CD8-positive, alpha-beta T cell (primary cell): ENCODE measurements at places on chromosomes 7 and 10.

- DNase-seq, result no peak
Observed at GRCh38 chr7:115975766-115976165, 54.8 kb downstream of the TFEC start.

DNA sequence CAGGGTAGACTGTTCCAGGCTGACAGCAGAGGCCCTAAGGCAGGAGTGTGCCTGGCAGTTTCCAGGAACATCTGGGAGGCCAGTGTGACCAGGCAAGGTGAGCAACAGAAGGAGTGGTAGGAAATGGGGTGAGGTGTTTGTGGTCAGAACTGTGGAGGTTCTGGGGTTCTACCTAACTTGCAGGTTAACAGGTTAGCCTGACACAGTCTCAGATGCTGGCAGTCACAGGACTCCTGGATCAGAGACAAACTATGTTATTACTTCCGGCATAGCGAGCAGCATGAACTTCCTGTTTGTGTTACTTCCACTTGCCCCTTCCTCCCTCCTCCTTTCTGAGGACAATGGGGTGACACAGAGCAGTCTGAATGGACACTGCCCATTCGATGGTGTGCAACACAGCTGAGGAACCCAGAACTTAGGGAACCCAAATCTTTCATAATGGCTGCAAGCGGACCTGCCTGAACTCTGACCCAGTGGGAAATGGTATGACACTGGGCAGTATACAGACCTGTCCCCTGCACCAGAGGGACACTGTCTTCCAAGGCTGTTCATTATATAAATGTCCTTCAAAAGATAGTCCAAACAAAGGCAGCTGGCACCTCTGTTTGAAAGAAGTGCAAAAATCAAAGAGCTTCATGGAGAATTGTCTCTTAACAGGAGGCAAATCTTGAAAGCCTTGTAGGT lies 3.9 kb upstream of the SAR1A start:
- DNase-seq, result no peak

- no peak for DNase-seq
Observed at GRCh38 chr7:151087245-151088018, 1.2 kb downstream of the AGAP3 start.

DNA sequence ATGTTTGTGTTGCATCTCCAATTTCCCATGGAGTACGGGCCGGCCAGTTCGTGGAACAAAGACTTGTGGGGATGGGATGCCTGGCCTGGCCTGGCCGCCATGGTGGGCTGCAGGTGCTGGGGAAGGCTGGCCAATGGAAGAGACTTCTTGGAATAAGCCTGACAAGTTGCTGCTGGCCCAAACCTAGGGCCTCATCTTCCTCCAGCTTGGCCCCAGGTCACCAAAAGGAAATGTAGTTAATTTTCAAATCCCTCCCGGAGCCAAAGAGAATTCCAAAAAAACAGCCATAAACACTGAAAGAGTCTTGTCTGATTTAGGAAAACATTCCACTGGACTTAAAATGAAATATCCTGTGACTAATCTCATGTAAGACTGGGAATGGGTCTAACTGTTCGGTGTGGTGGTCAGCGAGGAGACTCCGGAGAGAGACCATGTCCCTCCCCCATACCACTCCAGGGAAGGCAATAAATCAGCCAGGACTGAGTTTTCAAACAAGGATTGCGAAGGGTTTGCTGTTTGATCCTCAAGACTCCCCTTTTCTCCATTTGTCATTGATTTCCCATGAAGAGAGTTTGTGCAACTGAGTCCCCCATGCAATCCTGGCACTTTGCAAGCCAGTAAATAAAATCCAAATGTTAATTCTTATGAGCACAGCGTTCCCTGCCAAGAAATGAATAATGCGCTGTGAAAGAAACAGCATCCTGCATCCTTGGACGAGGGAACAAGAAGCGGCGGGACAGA lies 128.7 kb upstream of the HABP2 start:
- no peak for DNase-seq

DNA sequence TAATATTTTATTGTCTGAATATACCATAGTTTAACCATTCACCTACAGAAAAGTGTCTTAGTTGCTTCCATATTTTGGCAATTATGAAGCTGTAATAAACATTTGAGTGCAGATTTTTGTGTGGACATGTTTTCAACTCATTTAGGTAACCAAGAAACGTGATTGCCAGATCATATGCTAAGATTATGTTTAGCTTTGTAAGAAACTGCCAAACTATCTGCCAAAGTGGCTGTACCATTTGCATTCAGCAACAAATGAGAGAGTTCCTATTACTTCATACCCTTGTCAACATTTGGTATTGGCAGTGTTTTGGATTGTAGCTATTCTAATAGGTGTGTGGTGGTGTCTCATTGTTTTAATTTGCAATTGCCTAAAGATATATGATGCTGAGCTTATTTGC lies 233.5 kb downstream of the TMEM26 start:
- DNase-seq, result no peak

DNA sequence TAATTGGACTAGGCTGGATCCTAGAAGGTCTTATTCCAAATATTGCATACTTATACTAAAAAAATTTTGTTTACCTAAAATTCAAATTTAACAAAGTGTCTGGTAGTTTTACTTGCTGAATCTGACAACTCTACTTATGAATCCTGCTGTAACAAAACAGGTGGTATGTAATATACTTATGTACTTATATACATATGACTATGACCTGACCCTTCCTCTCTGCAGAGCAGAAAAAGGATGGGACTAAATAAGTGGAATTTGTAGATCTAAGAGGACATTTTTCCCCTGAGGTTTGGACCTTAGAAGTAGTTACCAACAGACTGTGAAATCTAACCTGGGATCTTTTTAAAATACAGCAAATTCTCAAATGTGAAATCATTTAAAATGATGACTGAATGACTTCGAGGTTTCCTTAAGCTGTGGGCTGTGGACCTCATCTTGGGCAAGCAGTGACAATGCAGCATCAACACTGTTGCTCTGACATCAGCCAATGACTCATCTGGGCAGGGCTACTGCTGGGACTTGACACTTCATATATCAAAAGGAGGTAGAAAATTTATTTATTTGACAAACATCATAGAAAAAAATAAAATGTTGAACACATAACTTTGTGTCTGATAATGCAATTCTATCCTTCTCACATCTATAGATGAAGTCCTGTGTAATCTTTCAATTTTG lies 73.6 kb downstream of the RELN start:
- no peak for DNase-seq

GRCh38 chr10:31757831-31758230 lies 170.8 kb downstream of the ARHGAP12 start:
- no peak for DNase-seq

- no peak for DNase-seq
Observed at GRCh38 chr7:94355454-94355853, 39.2 kb upstream of the COL1A2 start.

DNA sequence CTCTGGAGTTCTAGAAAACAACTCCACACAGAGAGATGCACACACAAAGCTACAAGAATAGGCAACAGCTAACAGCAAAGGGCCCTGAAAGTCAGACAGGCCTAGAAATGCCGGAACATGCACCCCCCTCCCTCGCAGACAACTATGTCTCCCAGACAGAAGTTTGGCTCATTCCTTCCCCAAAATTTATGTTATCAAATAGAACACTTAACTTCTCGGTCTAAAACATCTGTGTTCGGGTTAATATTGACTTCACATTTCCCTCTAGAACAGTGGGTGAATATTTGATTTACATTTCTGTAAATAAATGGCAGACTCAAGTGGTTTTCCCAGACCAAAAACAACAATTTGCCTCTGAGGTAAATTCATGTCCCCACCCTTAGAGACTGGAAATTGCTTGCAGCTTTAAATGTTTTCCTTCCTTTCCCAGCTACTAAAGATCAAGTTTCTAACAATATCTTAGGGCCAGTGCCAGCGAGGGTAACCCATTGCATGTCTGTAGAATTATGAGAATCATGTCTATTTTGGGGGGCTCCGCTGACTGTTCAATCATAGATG lies 92.5 kb upstream of the INHBA start:
- no peak for DNase-seq

DNA sequence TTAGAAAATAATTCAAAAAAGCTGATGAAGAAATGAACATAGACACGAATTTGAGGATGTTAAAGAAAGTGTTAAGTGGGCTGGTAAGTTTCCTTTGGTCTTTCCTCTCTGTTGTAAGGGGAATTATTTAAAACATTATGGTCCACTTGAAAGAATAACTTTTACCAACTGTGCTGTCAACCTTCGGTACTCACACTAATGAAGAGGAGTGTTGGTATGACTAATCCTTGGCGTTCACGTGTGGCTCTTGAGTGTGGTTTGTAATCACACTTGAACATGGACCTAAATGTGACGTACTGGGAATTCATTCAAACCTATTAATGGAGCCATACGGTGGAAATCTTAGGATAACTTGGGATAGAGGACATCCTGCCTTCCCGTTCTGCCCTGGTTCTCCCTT lies 41.3 kb downstream of the TBXAS1 start:
- no peak for DNase-seq

GRCh38 chr7:140656548-140657515 lies 15.9 kb upstream of the ADCK2 start:
- DNase-seq, result no peak

- no peak for DNase-seq
Observed at GRCh38 chr7:69678494-69679187, 80.4 kb downstream of the AUTS2 start.

- no peak for DNase-seq
Observed at GRCh38 chr7:731440-732085, 4.5 kb upstream of the PRKAR1B start.

GRCh38 chr7:2864999-2865670 lies 21.0 kb upstream of the GNA12 start:
- peak; percentile 75 for DNase-seq

- no peak for DNase-seq
Observed at GRCh38 chr10:72407927-72408600, 53.3 kb upstream of the DNAJB12 start.

- DNase-seq, result no peak
Observed at GRCh38 chr7:132569884-132570614, 6.2 kb downstream of the PLXNA4 start.

DNA sequence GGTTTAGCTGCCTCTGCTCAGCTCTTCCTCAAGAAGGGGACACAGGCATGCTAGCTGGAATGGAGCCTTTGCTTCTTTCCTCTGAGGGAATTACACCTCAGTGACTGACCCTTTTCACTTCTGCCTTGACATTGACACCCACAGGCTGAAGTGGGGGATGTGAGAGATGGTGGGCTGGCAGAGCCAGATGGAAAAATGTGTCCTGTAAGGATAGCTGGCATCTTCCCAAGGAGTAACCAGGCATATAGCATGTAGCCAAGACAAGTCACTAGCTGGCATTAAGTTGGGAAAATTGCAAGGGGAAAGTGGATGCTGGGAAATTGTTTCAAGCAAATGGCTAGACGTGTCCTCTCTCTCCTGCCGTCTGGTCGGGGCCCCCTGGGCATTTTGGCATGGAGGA lies 19.9 kb downstream of the STMP1 start:
- DNase-seq, result no peak

DNA sequence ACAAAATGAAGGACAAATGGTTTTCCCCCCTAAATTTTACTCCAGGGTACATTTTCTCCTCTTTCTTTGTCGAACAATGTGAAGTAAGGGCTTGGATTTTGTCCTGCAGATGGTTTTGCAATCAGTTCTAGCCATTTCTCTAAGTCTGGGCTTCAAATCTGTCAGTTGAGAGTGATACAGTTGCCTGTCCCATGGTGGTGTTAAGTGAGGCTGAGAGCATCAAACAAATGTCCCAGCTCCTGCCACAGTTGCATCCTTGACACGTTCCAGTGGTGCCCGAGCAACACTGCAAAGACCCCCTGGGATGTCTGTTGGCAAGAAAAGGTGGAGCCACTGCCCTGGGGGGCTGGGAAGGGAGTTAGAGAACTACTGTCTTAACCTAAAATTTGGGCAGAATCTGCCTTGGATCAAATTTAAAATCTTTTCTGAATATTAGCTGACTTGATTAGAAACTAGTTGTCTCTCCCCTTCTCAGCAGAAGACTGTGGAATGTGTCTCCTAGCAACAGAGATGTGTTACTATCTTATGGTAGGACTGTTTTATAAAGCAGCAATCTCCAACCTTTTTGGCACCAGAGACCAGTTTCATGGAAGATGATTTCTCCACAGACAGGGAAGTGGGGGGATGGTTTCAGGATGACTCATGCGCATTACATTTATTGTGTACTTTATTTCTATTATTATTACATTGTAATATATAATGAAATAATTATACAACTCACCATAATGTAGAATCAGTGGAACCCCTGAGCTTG lies 102.0 kb upstream of the STEAP1B start:
- DNase-seq, result no peak

- no peak for DNase-seq
Observed at GRCh38 chr7:91135703-91136430, 128.4 kb upstream of the FZD1 start.

- no peak for DNase-seq
Observed at GRCh38 chr7:63998549-63998948, at the start of gene ZNF722. ZNF722 (plus strand) TSS chr7:63998849; CDS start chr7:63998962, 113 bp downstream.

DNA sequence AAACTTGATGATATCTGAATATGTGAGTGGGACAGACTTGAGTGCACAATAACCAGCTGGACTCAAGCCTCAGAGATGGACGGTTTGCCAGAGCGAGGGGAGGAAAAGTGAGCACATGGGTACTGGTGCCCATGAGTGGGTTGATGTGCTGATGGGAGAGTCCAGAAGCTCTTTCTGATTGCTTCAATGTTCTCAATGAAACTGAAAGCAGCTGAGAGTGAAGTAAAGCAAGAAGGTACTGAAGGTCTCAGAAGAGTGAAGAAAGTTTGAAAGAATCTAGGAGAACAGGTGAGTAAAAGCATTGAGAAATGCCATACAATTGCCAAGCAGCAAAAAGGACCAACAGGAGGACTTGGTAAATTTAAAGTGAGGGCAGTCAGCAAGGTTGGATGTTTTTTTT lies 28.6 kb downstream of the CTTNBP2 start:
- DNase-seq, result no peak

- no peak for DNase-seq
Observed at GRCh38 chr10:80371467-80371866, 14.9 kb downstream of the DYDC2 start.

DNA sequence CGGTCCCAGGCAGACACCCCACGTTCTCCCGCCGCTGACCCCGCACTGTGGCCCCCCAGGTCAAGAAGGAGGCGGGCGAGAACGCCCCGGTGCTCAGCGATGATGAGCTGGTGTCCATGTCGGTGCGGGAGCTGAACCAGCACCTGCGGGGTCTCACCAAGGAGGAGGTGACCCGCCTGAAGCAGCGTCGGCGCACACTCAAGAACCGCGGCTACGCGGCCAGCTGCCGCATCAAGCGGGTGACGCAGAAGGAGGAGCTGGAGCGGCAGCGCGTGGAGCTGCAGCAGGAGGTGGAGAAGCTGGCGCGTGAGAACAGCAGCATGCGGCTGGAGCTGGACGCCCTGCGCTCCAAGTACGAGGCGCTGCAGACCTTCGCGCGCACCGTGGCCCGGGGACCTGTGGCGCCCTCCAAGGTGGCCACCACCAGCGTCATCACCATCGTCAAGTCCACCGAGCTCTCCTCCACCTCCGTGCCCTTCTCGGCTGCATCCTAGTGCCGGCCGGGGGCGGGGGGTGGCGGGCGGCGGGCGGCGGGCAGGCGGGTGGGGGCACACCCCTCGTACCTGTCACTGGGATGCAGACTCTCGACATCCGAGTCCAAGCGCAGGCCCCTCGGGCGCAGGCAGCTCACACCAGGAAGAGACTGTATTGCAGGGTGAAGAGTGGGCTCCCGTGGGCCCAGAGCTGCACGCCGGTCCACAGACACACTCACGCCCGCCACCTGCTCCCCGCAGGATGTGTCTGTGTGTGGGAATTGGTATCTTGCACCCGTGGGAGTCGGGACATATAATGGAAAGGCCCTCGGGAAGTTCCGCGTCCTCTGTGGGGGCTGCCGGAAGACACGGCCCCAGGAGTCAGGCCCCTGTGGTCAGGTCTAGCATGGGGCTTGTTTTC lies 9.6 kb downstream of the MAFK start:
- no peak for DNase-seq
